NCI-H1048 (cell line): ENCODE measurements at places on chromosomes 5 and 9.

GRCh38 chr5:167764641-167765289 is 526.7 kb upstream of the WWC1 start:
- DNase-seq = no peak

- no peak for DNase-seq
Measured at GRCh38 chr9:71609448-71609830, 158.9 kb downstream of the CEMIP2 start.

DNA sequence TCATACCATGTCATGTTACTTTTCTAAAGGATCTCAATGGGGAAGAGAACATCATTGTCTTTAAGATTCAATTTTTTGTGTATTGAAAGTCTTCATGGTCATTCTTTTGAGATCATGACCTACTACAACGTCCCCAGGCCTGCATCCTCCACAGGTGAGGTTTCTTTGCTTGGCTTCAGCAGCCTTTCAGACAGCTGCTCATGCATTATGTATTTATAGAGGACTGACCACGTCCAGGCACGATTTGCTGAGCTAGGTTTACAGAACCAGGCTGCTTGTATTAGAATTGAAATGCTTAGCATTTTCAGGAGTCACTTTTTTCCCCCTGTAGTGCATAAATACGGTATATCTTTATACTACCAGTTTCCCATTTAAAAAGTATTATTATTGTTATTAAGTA is 70.4 kb downstream of the LIX1 start:
- no peak for DNase-seq

DNA sequence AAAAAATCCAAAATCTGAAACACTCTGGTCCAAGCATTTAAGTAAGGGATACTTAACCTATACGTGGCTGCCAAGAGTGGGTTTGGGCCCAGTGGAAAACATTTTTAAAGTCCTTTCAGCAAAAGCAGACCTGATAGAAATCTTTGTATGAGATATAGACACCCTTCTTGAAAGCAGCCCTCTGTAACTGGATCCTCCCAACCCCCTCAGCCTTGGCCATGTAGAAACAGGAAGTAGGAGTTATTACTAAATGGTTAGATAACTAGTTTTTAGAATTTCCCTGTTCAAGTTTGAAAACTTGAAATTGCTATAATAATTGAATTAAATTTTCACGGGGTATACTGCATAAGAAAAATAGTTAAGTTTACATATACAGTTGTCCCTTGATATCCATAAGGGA is 111.3 kb upstream of the PCA3 start:
- DNase-seq = no peak

- DNase-seq = no peak
Measured at GRCh38 chr5:157509587-157509986, 49.6 kb downstream of the NIPAL4 start.

- no peak for DNase-seq
Measured at GRCh38 chr5:75660678-75661465, 49.6 kb downstream of the ANKDD1B start.

- DNase-seq = no peak
Measured at GRCh38 chr5:56313004-56313531, 79.9 kb upstream of the ANKRD55 start.

GRCh38 chr5:83162601-83163000 is 85.3 kb downstream of the XRCC4 start:
- no peak for DNase-seq

DNA sequence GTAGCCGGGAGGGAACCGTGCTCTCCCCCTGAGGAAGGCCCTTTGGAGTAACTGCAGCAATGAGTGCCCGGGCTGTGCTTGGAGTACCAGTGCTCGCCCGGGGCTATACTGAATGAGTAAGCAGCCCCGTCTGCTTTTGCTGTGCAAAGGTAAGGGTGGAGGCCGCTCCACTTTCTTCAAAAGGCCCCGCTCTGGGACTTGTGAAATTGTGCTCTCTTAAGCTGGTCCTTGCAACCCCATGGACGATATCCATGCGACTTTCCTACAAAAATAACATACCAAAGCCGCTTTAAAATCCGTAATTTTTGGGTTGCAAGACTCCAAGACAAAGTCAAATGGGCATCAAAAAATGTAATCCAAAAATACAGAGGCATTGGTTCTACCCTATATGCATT is 578 bp upstream of the TNFAIP8 start:
- no peak for DNase-seq

DNA sequence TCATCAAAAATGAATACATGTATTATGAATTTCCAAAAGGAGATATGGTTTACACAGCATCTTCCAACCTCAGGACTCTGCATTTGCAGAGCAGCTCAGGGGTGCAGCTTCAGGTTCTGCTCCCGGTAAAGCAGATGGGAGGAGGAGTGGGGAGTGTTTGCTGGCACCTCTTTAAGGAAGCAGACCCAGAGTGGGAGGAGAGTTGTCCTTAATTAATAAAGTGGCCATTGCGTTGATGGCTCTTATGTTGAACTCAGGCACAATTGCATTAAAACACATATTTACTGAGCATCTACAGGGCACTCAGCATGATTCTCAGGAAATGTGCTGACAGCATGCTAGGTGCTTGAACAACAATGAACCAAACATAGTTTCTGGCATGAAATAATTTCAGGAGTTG is 121.0 kb downstream of the PDZD2 start:
- no peak for DNase-seq

DNA sequence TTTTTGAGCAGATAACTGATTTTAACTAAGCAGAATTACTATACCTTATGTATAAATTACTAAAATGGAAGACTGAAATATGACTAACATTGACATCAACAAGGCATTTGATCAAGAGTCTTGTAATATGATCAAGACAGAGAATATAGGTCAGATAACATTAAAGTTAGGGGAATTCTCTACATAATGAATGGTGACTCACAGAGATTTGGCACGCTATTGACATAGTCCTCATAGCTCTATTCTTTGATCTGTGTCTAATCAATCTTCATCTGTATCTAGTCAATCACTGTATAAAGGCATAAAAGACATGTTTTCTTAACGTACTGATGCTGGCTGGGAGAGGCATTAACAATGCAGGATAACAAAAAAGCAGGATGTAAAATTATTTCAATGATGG is 17.4 kb downstream of the ABITRAM start:
- no peak for DNase-seq

- no peak for DNase-seq
Measured at GRCh38 chr5:16726538-16726946, 109.7 kb upstream of the RETREG1 start.

- no peak for DNase-seq
Measured at GRCh38 chr5:145111420-145111819, 723.7 kb downstream of the PRELID2 start.

GRCh38 chr5:91150234-91150633 is 232.9 kb downstream of the ARRDC3 start:
- no peak for DNase-seq

DNA sequence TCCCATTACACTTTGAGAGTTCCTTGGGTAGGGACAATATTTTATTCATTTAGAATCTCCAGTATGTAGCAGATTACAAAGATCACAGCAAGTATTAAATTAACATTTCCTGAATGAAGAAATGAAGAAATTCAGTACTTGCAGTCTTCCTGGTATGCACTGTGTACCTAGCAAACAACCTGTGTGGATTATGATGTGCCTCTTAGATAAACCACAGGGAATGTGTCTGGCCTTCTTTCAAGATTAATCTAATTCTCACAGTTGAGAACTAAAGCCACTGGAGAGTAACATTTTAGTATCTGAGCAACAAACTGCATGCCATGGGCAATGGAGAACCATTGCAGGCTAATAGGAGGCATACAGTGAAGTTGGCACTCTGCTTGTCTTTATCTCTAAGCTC is 199.4 kb downstream of the AP3B1 start:
- DNase-seq = no peak

DNA sequence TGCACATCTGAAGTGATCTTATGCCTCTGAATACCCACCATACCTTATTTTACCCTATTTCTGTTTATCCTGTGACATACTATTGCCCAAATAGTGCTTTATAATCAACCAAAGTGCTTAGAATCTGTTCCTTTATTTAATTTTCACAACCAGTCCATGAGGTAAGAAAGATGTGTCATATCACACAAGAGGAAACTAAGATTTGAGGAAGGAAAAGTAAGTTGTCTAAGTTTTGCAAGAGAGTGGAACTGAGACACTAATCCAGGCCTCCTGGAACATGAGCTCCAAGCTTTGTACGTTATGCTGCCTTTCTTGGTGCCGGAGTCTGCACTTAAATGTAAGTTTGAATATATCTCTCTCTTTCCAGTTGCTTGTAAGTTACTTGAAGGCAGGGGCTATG is 17.2 kb downstream of the KDM3B start:
- DNase-seq = no peak

DNA sequence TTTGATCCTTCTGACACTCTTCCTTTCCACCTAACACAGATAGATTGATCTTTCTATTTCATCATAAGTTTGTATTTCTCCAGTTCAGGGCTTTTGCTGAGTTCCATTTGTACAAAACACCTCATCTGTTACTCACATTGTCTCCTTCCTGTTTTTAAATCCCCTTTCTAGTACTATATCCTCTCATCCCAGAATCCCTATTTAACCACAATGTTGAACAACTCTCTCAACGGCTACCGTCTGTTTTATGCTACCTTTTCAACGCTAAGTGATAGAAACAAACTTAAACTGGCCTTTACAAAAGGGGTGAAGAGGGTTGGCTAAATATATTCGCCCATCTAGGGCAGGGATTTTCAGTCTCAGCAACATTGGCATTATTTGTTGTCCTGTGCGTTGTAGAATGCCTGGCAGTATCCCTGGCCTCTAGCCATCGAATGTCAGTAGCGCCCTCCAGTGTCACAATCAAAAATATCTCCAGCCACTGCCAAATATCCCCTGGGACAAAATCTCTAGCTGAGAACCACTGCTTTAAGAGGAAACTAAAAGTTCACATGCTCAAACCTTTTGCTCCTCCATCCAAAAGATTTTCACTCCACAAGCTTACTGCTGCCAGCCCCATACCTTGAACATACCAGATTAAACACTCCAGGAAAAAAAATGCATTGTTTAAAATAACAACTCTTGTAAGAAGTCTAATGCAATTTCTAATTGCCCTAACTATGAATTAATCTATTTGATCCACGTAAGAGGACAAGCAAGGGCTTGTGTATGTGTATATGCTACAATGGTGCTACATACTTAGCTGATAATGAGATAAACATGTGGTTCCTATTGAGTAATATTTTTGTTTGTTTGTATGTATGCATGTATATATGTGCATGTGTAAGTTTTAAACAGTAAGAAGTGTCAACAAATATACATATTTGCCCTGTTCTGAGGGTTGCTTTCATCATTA is 344.0 kb downstream of the PTPRD start:
- DNase-seq = no peak

DNA sequence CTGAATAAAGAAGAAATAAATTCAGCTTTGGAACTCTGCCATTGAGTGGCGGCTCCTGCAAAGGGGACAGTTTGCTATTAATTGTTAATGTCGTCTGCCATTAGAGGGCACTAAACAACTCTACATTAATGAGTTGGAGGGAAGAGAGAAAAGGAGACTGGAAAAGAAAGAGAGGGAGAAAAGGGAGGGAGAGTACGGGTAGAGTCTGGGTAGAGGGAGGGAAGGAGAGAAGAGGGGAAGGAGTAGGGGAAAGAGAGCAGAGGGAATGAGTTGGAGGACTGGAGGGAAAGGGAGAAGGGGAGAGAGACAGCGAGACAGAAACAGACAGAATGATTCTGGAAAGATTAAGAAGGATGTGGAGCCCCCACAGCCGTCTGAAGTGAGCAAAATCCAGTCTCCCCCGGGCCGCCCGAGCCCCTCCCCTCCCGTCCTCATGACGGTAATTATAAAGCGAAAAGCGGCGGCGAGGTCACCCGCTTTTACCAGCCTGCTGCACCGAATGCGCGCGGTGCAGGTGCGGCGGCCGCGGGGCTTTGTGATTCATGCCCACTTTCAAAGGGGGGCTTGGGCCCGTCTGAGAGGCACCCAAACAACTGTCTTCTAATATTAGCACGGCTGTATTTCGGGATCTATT is 1.9 kb upstream of the FST start:
- no peak for DNase-seq

- no peak for DNase-seq
Measured at GRCh38 chr9:130382636-130383349, 62.0 kb upstream of the ASS1 start.

GRCh38 chr9:96135076-96135752 is 166.8 kb downstream of the HSD17B3 start:
- DNase-seq = no peak

DNA sequence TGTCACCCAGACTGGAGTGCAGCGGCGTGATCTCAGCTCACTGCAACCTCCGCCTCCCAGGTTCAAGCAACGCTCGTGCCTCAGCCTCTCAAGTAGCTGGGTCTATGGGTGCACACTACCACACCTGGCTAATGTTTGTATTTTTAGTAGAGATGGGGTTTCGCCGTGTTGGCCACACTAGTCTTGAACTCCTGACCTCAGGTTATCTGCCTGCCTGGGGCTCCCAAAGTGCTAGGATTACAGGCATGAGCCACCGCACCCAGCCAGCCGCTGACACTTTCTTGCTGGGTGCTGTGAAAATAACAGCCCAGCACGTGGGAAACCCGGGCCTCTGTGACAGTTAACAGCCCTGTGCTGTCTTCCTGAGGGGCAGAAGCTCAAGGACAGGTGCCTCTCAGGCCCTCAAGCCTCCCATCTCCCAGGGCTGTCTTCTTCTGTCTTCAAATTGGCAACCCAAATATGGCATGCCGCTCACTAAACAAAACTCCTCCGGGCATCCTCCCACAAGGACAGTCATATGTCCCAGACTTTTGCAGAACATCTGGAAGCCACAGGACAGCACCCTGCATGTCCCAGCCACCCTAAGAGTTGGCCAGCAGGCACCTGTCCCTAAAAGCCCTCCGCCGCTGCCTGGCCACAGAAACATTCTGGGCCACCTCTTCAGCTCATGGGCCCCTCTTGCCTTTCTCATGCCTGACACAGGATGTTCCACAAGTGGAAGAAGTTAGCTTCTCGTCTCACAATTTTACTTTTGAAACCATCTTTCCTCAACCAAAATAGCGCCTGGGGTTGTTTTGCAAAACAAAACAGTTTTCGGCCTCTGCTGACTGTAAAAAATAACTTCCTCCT is 233.6 kb downstream of the SYK start:
- no peak for DNase-seq

DNA sequence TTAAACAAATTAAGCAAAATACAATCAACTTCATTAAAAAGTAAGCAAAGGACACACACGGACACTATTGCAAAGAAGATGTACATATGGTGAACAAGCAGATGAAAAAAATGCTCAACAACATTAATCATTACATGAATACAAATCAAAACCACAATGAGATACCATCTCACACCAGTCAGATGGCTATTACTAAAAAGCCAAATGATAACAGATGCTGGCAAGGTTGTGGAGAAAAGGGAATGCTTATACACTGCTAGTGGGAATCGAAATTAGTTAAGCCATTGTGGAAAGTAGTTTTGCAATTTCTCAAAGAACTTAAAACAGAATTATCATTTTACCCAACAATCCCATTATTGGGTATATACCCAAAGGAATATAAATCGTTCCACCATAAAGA is 636.2 kb upstream of the ST8SIA4 start:
- DNase-seq = no peak

GRCh38 chr5:52864884-52865283 is 77.2 kb downstream of the ITGA1 start:
- DNase-seq = no peak

- no peak for DNase-seq
Measured at GRCh38 chr5:73605223-73606087, 20.5 kb upstream of the ARHGEF28 start.
